ENCODE measurements at places on chromosomes 16 and 17.

- DNase-seq = no peak
Measured at GRCh38 chr17:63741143-63741407, 524 bp downstream of the STRADA start.

GRCh38 chr16:1917665-1918350 lies 407 bp downstream of the HS3ST6 start:
- no peak for DNase-seq

DNA sequence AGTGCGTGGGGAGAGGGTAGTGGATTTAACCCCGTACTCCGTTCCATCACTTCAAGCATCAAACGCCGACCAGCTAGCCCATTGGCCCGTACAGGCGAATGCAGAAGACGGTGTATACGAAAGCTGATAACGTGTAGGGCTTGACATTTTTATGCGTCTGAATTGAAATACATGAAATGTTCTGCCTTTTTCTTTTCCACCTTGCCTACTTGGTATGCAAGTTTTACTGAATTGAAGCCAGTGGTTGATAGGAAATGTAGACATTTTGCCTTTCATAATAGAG lies 834 bp upstream of the STAT3 start:
- no peak for DNase-seq

DNA sequence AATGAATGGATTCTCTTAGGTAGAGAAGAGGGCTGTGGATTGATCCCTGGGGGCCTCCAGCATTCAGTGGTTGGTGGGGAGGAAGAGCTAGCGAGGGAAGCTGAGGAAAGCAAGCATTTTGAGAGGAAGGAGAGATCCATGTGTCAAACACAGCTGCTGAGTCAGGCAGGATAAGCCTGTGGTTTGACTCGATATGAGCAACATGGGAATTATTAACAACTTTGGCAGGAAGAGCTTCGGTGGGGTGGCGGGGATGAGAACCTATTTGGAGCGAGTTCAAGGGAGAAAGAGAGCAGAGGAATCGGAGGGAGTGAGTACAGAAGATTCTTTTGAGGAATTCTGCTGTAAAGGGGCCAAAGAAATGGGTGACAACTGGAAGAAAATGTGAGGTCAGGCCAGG lies 59.5 kb upstream of the CDC42EP4 start:
- no peak for DNase-seq

DNA sequence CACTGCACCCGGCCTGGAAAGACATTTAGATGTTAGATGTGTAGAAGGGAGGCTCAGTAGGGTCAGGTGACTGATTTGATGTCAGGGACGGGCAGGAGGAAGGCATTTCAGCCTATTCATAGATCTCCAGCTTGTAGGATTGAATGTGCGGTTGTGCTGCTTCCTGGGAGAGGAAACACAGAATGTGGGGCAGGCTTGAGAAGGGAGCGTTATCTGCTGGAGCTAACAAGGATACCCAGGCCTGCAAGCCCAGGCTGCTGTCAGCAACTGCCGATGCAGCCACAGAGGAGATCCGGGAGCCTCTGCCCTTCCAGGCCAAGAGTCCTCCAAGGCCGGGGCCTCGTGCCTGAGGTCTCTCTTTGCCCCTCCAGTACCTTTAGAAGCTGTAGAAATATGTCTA lies 205.6 kb downstream of the SPECC1 start:
- no peak for DNase-seq

DNA sequence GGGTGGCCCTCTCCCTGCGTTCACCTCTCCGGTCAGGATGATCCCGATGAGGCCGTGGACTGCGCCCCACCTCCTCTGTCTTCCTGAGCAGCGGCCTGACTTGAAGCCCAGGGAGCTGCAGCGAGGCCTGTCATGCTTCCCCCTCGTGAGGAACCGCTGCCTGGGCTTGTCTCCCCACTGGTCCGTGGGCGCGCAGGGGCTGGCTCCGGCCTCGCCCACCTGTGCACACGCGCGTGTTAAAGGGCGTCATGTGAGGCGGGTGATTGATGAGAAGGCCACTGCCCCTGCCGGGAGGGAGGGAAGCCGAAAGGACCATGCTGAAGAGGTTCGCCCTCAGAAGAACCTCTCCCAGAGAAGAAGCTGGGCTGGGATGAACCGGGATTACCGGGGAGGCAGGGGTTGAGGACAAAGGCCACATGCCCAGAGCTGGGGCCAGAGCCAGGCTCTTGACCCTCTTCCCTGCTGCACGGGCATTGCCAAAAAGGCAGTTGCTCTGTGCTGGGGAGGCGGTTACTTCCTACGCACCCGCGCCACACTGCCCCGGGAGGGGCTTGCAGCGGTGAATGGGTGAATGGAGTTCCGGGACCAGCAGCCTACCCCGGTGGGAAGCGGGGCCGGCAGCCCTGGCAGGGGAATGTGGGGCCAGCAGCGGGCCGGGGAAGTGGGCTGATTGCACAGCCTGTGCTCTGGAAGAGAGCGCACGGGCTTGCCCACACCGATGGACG lies 85.9 kb upstream of the GSE1 start:
- no peak for DNase-seq

DNA sequence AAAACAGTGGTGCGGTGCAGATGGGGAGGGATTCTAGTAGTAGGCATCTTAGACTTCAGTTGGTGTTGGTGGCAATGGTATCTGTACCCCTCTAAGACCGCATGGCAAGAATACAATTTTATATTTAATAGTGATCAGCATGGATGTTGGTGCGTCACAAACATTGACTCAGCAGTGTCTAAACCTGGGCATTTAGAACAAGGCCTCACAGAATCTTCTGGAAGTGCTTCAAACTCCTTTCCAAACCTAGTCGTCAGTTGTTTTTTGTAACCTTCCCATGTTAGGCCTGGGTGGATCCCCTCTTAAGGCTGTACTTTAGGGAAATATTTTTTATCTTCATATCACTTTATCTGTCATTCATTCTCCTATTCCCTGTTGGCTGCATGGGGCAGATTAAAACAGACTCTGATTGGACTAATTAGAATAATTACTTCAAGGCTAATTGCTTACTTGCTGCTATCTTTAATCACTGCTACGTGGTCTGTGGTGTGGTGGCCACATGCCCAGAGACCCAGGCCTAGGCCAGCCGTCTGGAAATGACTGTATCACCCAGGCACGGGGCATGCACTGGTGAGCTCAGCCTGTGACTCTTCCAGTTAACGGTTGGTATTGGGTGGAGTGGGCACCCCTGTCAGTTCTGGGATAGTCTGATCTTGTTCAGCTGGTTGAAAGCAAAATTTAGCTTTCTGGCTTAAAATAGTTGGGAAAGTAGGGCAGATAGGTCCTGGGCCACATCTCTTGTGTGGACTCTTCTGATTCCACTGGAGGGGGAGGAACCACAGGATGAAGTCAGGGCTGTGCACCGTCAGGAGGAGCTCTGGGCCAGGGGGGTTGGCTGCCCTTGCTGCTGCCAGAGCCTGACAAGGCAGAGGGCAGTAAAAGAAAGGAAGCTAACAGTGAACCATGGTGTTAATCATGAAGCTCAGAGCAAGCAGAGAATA lies 4.5 kb downstream of the ALKBH5 start:
- no peak for DNase-seq

DNA sequence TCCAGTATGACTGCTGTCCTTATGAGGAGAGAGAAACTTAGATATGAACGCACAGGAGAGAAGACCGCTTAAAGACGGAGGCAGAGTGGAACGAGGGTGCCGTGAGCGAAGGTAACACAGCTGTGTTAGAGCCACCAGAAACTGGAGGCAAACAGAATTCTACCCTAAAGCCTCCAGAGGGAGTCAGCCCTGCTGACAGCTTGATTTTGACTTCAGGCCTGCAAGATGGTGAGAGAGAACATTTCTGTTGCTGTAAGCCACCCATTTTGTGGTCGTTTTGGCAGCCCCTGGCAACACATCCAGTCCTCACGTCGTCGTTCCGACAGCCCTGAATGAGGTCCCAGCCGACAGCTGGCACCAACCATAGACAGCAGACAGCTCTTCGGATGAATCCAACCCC lies 2.8 kb upstream of the SPATA2L start:
- no peak for DNase-seq

DNA sequence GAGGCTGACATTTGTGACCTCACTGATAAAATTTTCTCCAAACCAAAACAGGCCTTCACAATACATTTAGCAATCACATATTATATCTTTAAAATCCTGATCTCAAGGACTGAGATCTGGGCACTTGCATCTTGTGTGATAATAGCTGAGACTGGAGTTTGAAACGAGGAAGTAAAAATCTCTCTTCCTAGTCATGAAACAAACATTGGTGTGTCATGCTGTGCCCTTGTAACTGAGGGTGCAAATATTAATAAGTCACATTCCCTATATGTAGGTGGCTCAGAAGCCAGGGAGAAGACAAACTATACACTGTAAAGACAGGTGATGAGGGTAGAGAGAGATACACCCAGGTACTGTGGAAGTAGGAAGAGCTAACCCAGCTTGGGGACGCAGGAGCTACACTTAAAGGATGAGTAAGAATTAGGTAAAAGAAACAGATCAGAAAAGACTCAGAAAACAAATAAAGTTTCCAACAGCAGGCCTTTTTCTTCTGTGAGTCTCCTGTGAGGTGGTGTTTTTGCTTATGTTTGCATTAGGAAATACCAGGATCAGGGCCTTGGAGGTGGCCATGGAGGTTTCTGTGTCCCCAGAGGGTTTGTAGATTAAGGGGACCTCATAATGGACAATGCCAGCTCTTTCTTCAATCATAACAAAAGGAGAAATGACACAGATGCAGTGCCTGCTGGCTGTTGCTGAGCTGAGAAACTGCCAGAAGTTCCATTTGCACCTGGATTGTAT lies 335.7 kb downstream of the GRIN2A start:
- no peak for DNase-seq

DNA sequence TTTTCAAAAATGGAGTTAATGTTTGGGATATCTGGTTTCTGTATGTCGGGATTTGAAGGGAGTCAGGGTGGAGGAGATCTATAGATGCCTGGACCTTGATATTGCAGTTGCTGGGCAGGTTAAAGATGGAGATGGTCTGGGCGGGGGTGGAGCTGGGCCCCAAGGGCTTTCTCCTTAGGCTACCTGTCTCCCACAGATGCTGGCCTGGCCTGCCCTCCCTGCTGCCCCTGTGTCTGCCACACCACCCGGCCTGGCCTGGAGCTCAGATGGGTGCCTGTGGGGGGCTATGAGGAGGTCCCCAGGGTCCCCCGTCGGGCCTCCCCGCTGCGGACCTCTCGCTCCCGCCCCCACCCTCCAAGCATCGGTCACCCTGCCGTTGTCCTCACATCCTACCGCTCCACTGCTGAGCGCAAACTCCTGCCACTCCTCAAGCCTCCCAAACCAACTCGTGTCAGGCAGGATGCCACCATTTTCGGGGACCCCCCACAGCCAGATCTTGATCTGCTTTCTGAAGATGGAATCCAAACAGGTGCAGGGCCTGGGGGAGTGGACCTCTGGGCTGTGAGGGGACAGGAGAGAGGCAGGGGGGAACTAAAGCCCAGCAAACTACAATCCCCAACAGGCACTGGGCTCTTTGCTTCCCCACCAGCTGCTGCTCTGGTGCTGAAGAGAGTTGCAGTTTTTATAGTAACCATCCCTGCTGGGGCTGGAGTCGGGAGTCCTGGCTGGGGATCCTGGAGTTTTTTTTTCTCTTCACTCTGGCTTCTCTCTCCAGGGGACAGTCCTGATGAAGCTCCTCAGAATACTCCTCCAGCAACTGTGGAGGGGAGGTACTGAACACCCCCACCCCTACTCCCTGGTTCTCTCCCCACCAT lies 2.9 kb downstream of the ARHGEF15 start:
- no peak for DNase-seq

- DNase-seq = no peak
Measured at GRCh38 chr16:27498916-27499658, 50.6 kb downstream of the GTF3C1 start.

- DNase-seq = no peak
Measured at GRCh38 chr17:80913928-80914821, 77.5 kb upstream of the CHMP6 start.

GRCh38 chr16:48047720-48048119 lies 108.1 kb downstream of the ABCC12 start:
- DNase-seq = no peak
